Activated CD4-positive, alpha-beta T cell treated with anti-CD3 and anti-CD28 coated beads, Interleukin-2, amount 50 U/mL, for 24 hours (primary cell): ENCODE measurements at places on chromosomes 7 and 10.
A peak's percentile ranks its signal among the peaks of the same experiment; 100 is the strongest.

GRCh38 chr10:130714742-130715467 is 578.7 kb downstream of the GLRX3 start:
- no peak for DNase-seq

- peak; percentile 46 for DNase-seq
Measured at GRCh38 chr7:143305423-143306070, 10.4 kb upstream of the CLCN1 start.

- DNase-seq = no peak
Measured at GRCh38 chr10:45249978-45250693, 65.3 kb downstream of the OR13A1 start.

- no peak for DNase-seq
Measured at GRCh38 chr10:43998021-43998809, 349.5 kb upstream of the ZNF32 start.

GRCh38 chr7:102925976-102926782 is 13.4 kb downstream of the LRRC17 start:
- no peak for DNase-seq

DNA sequence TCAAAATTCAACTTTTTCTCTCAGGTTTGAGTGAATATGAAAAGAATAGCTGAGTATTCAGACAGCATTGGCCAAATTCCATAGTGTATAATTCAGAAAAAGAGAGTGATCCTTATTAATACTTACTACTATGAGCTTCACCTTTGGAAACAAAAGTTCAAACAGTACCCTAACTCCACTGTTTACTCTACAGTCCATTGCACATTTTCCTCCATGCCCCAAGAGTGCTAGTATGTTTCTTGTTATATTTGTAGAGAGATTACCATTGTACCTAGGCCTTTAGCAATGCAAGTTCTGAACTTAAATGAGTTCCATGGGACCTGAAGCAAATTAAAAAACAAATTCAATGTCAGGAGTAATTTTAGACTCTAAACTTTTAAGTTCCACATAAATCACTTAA is 48.1 kb downstream of the MAGI2 start:
- no peak for DNase-seq

GRCh38 chr10:87504307-87504639 is 420 bp upstream of the MINPP1 start:
- no peak for DNase-seq

DNA sequence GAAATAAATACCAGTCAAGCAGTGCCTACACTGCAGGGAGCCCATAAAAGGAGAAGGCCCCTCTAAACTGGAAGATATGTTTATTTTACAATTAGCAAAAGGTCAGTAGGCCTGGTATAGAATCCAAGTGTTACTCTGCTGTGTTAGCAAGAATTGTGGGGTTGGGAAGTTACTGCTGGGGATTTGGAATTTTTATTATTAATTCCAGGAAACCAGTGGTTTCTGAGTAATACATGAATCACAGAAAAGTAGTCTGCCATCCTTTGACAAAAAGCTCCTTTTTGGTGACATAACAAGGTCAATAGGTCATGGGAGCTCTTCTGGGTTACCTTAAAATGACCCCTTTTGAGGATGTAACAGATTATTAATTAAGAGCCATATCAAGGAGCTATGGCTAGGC is 67.4 kb downstream of the ZNF92 start:
- no peak for DNase-seq

- no peak for DNase-seq
Measured at GRCh38 chr10:70954381-70955176, 66.2 kb upstream of the PCBD1 start.

- no peak for DNase-seq
Measured at GRCh38 chr7:151018421-151019129, 5.7 kb downstream of the ATG9B start.

DNA sequence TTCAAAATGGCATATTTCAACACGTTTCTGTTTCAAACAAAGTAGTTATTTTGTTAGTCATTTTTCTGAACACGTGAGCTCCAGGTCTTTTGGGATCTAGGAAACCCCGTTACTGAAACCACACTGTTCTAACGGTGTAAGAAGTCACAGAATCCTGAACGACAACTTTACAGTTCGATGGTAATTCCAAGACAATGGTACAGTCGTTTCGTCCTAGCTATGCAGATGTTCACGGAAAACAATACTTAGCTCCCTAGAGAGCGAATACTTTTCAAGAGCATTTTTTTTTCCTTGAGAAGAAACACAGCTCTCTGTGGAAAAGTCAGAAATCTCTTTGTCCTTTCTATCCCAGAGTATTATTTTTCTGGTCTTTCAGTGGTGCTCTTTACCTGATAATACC is 254.1 kb downstream of the ADARB2 start:
- no peak for DNase-seq

DNA sequence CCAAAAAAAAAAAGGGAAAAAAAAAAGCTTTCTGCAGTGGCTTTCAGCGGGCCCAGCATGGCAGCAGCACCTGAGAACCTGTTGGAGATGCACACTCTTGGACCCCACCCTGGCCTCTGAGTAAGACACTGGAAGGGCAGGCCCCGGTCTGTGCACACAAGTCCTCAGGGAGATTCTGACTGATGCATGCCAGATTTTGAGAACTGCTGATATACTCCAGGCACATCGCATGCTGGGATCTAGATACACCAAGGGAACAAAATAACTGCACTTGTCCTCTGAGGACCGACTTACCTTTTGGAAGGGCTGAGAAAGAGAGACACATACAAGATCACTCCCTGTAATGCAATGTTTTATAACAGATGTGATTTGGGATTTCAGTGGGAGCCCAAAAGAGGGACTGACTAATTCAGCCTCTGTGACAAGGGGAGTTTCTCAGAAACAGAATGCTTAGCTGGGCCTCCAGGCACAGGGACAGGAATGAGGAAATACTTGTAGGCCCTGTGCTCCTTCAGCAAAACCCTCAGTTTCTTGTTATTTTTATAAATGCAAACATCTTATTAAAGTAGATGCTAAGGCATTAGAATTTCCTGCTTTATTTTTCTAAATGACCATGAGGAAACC is 8.2 kb downstream of the EGFR start:
- no peak for DNase-seq

DNA sequence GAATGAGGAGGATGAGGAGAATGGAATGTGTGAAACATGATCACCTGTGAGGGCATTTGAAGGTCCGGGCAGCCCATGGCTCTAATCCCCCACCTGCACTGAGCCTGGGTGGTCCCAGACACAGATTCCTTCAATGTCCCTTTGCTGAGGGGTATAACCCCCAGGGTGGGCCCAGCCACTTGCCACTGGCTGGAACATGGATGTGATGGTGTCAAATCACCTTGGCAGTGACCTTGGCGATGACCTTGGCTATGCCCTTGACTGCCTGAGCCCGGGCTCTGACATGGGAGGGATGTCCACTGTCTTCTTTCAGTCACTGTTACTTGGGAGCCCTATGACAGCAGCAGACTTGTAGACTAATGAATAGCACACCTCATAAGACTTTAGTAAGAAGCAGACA is 44.0 kb downstream of the PRKCQ start:
- no peak for DNase-seq

- DNase-seq = peak; percentile 38
Measured at GRCh38 chr10:69716711-69717560, 84.8 kb upstream of the COL13A1 start.

GRCh38 chr10:28479927-28480627 is 52.8 kb upstream of the WAC start:
- no peak for DNase-seq

DNA sequence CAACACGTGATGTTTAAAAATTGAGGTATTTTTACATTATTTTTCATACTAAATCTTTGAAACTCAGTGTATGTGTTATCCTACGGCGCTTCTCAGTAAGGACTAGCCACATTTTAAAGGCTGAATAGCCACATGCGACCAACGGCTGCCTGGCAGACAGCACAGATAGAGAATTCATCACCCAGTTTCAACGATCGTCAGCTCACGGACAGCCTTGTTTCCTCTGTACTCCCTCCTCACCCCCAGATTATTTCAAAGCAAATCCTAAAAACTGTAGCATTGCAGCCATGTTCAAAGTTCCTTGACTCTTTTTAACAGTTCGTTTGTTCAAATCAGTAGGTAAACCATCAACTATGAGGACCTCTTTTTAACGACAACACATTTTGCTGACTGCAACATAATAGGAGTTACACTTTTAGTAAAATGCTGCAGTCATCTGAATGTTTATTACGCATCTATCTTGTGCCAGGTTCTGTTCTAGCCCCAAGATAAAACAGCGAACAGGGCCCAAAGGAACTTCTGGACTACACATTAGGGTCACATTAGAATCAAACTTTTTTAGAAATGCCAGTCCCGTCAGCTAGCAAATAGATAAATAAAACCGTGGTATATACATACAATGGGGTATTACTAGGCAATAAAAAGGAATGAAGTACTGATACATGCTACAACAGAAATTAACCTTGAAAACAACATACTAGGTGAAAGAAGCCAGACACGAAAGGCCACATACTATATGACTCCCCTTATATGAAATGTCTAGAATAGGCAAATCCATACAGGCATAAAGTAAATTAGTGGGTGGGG is 5.7 kb downstream of the OSBPL3 start:
- DNase-seq = no peak

- no peak for DNase-seq
Measured at GRCh38 chr10:77987671-77988255, 41.6 kb downstream of the POLR3A start.

GRCh38 chr7:94498918-94499317 is 10.7 kb upstream of the CASD1 start:
- no peak for DNase-seq

- DNase-seq = no peak
Measured at GRCh38 chr10:29630205-29631048, 4.3 kb downstream of the SVIL start.
